ENCODE measurements at places on chromosomes 16 and 17.

- DNase-seq, result no peak
Measured at GRCh38 chr16:85401917-85402766, 211.0 kb upstream of the GSE1 start.

DNA sequence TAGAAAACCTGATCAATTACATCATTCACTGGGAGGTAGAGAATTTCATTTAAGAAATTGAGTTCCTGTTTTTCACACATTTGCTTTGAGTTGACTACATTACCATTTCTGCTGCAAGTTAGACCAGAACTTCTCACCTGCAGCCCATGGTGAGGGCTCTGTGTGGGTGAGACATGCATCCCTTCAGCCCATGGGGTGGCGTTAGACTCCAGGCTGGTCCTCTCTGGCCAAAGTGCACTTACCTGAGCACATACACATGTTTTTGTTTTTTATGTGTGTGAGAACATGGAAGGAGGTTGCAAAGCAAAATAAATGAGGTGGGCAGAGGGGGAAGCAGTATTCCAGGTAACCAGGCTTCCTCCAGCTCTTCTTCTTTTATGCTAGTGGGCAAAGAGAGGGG is 470.2 kb downstream of the PMP22 start:
- no peak for DNase-seq

- no peak for DNase-seq
Measured at GRCh38 chr17:21268596-21269188, 15.5 kb upstream of the NATD1 start.

GRCh38 chr17:40499551-40500189 is 1.8 kb downstream of the TNS4 start:
- peak; percentile 65 for DNase-seq

DNA sequence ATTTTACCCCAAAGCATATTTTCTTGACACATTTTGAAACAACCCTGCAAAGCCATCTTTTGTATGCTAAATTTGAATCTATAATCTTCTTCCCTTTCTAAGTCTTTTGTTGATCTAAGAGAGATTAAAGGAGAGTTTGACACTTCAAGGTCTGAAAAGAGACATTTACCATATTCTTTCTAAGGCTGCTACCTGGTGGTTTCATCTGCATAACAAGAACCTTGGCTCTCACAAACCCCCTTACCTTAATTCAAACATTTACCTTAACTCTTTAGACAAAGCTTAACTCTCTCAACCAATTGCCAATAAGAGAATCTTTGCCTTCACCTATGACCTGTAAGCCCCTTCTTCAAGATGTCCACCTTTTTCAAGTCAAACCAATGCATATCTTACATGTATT is 1143.6 kb downstream of the CDH11 start:
- no peak for DNase-seq

- DNase-seq, result no peak
Measured at GRCh38 chr17:82804442-82805191, 35.2 kb downstream of the ZNF750 start.
